ENCODE measurements at places on chromosomes 5 and 9.

- DNase-seq = no peak
Observed at GRCh38 chr9:32742296-32742695, 41.0 kb upstream of the TMEM215 start.

DNA sequence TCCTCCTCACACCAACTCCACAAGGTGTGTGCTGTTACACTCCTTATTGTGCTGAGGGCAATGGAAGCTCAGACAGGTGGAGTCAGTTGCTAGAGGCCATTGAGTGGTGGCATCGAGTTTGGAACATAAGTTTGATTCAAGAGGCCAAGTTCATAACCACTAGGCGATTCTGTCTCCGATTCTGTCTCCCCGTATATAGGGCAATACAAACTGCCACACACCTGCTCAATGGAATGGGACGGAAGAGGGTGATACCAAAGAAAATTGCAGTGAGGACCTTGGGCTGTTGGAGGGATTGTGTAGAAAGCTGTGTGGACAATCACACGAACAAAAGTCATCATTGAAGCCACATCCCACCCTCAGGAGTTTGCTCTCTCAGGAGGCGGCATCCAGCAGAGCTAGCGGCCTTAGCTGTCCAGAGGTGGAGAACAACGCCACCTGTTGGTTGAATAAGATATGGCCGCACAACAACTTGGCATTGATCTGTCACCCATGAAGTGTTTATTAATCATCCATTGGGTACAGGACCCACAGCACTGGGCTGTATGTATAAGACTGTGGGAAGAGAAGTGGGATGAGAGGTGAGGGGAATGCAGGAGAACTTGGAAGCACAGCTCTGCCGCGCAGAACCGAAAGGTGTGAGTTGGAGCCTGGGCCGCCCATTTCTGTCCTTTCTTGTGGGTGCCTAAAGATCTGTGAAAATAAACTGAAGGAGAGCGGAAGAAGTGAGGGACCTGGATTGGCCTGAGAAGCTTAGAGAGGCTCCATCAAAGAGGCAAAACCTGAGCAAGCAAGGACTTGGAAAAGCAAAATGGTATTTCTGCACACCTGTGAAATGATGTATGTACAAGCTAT, 16.1 kb upstream of the NEUROG1 start:
- peak; percentile 83 for DNase-seq

DNA sequence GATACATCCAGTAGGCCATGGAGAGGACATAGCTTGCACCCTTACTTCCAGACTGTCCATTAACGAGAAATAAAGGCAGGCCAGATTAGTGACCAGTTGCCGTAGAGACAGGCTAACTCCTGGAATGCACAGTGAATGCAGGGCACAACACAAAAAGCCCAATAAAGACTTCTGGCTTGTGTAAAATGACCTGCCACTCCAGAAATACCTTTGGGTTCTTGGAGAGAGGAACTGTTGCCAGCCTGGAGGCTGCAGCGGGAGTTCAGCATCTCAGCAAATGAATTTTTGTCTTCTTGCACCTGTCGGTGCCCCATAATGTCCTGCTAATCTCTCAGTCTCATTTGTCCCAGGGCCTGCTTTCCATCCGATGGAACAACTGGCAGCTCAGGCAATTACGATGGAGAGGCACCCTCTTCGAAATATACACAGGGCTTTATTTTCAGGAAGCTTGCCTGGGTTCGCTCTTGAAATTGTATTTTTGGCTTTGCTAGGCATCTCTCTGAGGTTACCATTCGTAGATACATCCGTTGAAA, 538.8 kb upstream of the ZNF462 start:
- no peak for DNase-seq

DNA sequence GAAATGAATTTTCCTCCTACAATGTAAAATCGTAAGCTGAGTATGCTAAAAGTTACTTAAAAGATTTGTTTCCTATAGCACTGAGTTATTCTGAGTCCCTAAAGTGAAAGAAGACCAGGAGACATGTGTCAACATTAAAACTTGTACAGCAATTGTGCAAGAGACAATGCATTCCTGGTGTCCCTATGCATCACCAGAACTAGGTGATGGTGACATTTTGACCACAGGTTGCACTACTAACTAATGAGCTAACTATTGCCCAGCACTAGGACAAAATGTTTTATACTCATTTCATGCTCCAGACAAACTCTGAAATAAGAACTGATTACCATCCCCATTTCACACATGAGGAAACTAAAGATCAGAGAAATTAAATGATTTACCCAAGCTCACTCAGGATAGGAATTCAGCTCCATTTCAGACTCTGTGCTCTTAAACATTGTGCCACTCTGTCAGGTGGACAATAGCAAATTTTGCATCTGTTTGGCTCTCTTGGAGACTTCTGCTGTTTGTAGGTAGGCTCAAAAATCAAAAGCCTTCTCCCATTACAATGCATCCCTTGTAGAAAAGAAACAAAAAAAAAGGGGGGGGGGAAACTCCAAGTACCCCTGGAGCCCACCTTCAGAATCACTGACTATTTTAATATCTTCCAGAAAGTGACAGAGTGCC, 269.2 kb downstream of the ACTL7B start:
- DNase-seq = no peak

- DNase-seq = no peak
Observed at GRCh38 chr5:129459450-129459776, 685 bp upstream of the ADAMTS19 start.

DNA sequence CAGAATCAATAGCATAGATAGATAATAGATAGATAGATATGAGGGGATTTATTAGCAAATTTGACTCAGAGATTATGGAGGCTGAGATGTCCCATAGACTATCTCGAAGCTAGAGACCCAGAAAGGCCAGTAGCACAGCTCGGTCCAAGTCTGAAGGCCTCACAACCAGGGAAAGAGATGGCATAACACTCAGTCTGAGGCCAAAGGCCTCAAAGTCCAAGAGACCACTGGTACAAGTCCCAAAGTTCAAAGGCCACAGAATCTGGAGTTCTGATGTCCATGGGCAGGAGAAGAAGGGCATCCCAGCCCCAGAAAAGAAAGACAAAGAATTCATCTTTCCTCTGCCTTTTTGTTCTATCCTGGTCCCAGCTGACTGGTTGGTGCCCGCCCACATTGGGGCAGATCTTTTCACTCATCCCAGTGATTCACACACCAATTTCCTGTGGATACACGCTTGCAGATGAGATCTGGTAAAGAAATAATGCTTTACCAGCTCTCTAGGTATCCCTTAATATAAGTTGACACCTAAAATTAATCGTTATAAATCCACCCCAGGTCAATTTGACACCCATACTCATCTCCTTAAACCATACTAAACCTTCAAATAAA, 127.8 kb upstream of the FBN2 start:
- DNase-seq = no peak
